ENCODE measurements at places on chromosomes 16 and 17.

DNA sequence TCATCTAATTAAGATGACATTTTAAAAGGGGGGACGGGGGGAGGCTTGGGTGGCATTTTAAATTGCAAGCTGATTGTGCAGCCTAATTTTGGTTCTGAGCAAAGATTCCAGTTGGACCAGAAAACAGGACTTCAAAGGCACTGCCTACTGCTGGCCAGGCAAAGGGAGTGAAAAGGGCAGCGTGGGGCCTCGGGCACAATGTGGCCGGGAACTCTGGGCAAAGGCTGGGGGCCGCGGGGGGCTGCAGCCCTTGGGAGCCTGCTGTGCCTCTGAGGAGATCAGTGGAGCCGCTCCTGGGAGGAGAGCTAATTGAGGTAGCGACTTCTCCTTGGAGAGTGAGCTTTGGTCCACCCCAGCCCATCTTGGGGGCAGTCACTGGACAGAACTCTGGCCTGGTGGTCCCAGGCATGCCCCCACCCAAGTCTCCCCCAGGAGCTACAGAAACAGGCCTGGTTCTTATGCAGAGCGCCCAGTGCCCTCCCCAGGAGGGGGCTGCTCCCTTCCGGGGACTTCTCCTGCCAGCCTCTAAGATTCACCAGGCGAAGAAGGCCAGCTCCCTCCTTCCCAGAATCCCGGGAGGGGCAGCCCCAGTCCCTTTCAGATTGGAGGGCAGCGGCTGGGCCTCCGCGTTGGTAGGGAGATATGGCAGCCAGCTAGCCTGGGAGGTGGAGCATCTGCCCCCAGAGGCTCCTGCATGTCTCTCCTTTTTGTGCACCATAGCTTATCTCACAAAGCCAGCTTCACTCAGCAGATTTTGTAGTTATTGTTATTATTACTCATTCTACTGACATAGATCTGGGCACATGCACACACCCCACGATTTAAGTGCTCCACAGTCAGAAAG lies 115.6 kb downstream of the GNAO1 start:
- no peak for DNase-seq

DNA sequence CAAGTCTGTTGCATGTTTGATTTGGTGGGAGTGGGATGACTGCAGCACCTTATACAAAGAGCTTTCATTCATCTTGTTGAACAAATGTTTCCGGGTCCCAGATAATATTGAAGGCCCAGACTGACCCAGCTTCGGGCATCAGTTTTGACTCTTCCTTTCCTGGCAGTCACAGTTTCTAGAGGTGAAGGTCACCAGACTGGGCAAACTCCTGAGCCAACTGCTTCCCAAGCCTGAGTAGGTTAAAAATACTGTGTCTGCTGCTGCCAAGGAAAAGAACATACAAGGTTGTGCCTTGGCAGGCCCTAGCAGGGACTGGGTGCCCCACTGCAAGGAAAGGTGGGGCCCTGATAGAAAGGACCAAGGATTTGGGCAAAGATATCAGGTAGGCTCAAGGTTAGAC lies 4.5 kb downstream of the BCKDK start:
- no peak for DNase-seq

DNA sequence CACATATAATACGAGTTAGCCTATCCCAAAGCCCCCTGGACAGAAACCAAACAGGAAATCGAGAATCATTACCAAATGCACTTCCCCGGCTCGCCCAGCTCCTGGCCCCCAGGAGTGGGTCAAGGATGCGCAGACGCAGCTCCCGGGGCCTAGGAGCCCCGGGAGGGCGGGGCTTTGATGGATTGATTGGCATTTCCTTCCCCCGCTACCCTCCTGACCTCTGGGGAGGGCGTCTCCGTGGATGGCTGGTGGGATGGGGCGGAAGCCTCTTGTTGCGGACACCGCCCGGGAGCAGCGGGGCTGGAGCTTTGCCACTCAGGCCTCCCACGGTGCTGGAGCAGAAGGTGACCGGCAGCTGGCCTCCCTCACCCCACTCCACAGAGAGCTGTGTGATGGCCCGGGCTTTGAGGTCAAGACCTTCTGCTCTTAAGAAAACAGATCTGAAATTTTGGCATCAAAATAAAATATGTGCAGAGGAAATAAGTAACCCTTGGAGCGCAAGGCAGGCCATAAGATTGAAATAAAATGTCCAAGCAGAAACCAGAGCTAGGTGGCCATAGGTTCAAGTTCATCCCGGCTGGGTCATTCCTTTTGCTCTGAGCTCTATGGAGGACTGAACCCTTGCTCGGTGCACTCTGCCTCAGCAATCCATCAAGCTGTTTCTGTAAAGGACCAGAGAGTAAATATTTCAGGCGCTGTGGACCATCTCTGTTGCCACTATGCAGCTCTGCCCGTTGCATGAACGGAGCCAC lies 262.3 kb downstream of the SOX9 start:
- DNase-seq = no peak

DNA sequence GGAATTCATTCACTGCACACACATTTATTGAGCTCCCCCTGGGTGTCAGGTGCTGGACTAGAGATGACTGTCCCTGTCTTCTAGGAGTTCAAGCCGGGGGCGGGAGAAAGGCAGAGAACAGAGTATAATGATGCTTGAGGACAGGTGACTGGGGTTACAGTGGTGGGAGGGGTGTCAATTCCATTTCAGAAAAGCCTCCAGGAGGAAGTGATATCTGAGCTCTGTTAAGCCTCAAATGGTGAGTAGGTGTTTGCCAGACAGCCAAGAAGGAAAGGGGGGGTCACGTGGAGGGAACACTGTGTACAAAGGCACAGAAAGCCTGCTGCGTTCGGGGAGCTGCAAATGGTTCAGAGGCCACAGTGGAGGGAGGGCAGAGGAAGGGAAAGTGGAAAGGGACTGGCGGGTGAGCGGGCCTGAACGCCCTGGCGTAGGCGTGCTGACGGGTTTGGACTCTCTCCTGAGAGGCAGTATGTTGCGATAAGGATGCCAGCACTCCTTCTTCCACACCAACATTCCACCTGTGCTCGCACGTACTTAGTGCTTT lies 9.7 kb upstream of the NXPH3 start:
- DNase-seq = no peak

GRCh38 chr16:85675251-85675874 lies 13.4 kb downstream of the GINS2 start:
- no peak for DNase-seq

All from activated naive CD4-positive, alpha-beta T cell (primary cell).